ENCODE measurements at places on chromosomes 2 and 18. TPM values are rescaled to one million over a fixed set of nuclear protein-coding genes. Genes with fewer than 3 reads are reported as not detected.

The SCRN3 gene
- 31.9 TPM for total RNA-seq

The KLHL14 gene
- 0.20 TPM for total RNA-seq

The MYL1 gene
- total RNA-seq, result not detected

DNA sequence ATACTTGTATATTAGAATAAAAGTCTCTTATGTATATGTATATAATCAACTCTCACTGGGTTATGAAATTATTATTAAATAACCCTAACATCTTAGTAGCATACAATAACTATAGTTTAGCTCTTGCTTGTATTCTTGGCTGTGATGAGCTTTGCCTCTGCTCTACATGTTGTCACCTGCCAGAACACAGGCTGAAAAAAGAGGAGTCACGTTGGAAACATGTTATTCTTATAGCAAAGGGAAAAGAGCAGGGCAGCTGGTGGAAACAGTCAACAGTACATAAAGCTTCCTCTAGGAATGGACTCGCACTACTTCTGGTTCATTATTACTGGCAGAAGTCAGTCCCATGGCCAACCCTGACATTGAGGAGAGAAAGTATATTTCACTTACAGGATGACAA, 362.0 kb upstream of the KYNU start:
- DNase-seq, result no peak

DNA sequence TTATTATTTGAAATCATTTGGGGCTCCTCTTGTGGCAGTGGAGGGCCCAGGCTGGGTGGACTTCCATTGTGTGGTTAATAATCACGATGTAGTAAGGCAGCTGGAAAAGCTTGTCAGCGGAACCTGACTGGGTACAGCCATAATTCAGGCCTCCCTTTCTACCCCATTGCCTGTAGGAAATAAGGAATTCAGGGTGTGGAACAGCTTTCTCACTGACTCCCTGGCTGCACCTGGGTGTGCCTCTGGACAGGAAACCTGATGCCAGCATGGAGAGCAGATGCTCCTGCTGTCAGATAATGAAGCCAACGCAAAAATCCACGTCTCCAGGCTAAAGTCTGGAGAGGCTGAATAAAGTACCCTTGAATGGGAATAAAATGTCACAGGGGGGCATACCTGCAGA, 44.2 kb downstream of the LYPD6B start:
- DNase-seq, result no peak

The OTX1 gene
- total RNA-seq, result 0.55 TPM

- no peak for DNase-seq
These were observed 74.4 kb downstream of the ANKRD12 start for GRCh38 chr18:9210966-9211365.

The SCYGR4 gene
- not detected for total RNA-seq
